ENCODE measurements at places on chromosomes 13 and 19. TPM values are rescaled to one million over a fixed set of nuclear protein-coding genes. Genes with fewer than 3 reads are reported as not detected.

Gene CLEC4G
- total RNA-seq: not detected

Gene RXFP2
- total RNA-seq: not detected

Gene LRRC8E
- total RNA-seq: not detected

Gene ATP7B
- total RNA-seq: 0.51 TPM

Gene APOC1
- total RNA-seq: 11.6 TPM

Gene SKA3
- 30.9 TPM for total RNA-seq

Gene ZNF723
- total RNA-seq: not detected

Measured in activated naive CD8-positive, alpha-beta T cell treated with anti-CD3 and anti-CD28 coated beads, Interleukin-2, amount 10 ng/mL, durations not matched to agents 7 days and 5 days (primary cell).